Left hindlimb (tissue), 1 donor: ENCODE measurements at places on chromosomes 7 and 10.

- DNase-seq: no peak
These were observed 65.0 kb downstream of the PIP4K2A start for GRCh38 chr10:22649390-22649841.

DNA sequence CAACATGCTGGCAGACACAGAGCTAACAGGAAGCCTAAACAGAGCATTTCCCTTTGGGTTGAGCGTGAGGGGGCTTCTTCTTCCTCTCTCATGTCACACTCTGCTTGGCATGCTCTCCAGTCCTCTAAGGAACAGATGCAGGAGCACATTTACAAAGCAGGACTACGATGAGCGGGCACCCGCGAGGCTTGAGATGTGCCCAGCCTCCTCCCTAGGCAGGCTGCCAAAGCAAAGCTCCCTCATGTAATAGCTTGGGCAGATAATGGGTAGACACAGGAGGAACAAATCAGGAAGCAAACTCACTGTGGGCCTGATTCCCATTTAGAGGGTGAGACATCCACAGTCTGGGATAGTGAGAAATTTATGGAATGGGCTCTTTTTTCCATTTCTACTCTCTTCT lies 519.1 kb downstream of the NRG3 start:
- no peak for DNase-seq

GRCh38 chr10:117138838-117139580 lies 939 bp upstream of the VAX1 start:
- no peak for DNase-seq

DNA sequence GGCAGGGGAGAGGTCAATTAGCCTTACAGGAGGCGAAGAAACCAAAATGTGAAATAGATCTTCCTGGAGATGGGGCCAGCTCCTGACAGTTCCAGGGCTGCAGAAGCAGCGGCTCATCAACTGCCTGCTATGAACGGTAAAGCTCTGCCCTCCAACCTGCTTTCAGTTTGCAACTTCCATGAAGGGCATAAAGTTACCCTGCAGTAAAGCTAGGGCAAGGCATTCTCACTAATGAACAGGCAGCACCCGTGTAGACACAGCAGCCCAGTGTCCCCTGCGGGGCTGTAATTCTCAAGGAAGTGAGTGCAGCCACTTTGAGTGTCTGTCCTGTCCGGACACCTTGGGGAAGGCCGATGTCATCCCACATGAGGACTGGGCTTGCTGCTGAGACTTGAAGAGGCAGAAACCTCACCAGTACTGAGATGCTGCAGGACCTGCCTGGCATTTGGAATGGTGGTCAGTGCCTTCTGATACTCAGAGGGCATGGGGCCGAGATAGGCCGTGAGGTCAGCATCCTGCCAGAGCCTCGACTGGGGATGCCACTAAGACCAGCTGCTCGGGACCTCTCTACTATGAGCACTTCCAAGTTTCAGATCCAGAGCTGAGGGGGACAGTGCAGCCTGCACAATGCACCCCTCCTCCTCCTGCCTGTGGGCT lies 26.1 kb upstream of the C10orf53 start:
- no peak for DNase-seq

DNA sequence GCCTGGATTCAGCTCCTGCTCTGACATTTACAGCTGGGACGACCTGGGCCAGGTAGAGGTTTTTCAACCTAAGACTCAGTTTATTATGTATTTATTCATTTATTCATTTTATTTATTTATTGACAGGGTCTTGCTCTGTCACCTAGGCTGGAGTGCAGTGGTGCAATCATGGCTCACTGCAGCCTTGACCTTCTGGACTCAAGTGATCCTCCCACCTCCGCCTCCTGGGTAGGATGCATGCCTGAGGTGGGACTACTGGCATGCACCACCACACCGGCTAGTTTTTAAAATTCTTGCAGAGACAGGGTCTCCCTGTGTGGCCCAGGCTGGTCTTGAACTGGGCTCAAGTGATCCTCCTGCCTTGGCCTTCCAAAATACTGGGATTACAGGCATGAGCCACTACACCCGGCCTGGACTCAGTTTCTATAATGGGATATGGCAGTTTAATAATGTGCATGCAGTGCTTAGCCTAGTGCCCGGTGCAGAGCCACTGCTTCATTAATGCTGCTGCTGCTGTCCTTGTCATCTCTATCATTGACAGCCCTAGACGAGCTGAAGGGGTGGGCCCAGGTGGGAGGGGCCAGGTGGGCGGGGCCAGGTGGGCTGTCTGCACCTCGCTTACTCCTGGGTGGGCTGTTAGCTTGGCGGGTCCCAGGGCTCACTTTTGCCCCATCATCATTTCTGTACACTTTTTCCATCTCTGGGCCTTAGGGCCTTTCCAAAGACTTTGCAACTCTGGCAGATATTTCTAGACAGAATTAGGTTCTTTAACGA lies 92.6 kb downstream of the LHPP start:
- no peak for DNase-seq

- no peak for DNase-seq
These were observed 248.7 kb downstream of the NEBL start for GRCh38 chr10:20648263-20648874.

GRCh38 chr7:130904031-130904757 lies 170.2 kb upstream of the KLF14 start:
- no peak for DNase-seq

GRCh38 chr10:16509996-16510395 lies 11.7 kb downstream of the C1QL3 start:
- DNase-seq: no peak

DNA sequence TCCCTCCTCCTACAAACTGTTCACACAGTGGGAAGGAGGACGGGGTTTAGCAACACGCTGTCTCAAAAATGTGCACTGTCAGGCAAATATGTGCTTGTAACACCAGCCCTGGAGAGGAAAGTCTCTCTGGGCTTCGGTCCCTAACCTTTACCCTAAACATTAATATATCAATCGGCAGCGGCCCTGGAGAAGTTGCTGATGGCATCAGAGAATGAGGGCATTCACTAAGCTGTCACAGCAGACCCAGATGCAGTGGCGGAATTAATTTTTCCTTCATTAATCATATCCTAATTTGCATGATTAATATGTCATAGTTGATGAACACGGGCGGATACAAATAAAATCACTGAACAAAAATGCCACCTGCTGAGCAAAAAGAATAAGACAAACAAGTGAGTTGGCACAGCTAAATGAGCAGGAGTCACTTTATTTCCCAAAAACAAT lies 45.2 kb upstream of the INSIG1 start:
- DNase-seq: no peak

GRCh38 chr7:94530109-94530508 lies 20.5 kb downstream of the CASD1 start:
- DNase-seq: no peak
